Activated T-helper 1 cell treated with Interleukin-2 at 50 U/mL for 16 hours (primary cell): ENCODE measurements at places on chromosomes 7 and 10.

- no peak for DNase-seq
These were observed 302.3 kb upstream of the AUTS2 start for GRCh38 chr7:69295977-69296376.

- DNase-seq: no peak
These were observed 144.7 kb upstream of the SEMA3A start for GRCh38 chr7:84339306-84339705.

- no peak for DNase-seq
These were observed 233.4 kb downstream of the WDR37 start for GRCh38 chr10:1289591-1289990.

GRCh38 chr7:4665661-4666060 lies 16.4 kb upstream of the FOXK1 start:
- no peak for DNase-seq

GRCh38 chr7:47520406-47520805 lies 61.5 kb downstream of the TNS3 start:
- DNase-seq: no peak

- no peak for DNase-seq
These were observed 21.1 kb upstream of the FOXI2 start for GRCh38 chr10:127715782-127716378.

DNA sequence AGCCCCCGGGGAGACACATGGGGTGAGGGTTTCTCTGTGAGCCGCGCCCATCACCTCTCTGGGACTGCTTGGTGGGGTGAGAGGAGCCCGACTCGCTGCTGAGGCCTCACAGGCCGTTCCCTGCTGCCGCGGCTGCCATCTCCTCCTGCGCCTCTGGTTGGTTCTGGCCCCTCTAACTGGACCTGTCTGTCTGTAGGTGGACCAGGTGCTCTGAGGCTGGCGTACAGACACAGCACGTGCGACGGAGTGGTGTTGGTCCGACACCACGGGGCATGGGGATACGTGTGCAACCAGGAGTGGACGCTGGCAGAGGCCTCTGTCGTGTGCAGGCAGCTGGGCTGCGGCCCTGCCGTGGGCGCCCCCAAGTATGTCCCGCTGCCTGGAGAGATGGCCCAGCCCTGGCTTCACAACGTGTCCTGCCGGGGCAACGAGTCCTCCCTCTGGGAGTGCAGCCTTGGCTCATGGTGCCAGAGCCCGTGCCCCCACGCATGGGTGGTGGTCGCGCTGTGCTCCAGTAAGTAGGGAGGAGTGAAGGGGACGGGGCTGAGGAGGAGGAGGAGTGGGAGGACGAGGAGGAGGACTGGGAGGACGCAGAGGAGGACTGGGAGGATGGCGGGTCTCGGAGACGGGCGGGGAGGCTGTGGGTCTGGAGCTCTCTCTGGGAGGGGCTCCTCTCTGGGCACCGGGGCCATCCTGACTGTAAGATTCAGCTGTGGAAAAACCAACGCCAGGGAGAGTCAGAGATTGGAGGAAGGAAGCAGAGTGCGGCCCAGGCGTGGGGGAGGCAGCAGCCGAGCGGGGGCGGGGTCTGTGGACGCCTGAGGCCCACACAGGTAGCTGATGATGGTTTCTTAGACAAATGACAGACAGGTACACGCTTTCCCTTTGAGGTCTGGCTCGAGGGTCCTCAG lies 2.6 kb downstream of the SCART1 start:
- DNase-seq: no peak

- DNase-seq: no peak
These were observed 12.6 kb downstream of the BAZ1B start for GRCh38 chr7:73509463-73509862.

- no peak for DNase-seq
These were observed 52.6 kb downstream of the MACC1 start for GRCh38 chr7:20164425-20165145.
